ENCODE measurements at places on chromosomes 4 and X.
A peak's percentile ranks its signal among the peaks of the same experiment; 100 is the strongest.

GRCh38 chrX:149374751-149375150 lies 130.4 kb downstream of the IDS start:
- DNase-seq = no peak

DNA sequence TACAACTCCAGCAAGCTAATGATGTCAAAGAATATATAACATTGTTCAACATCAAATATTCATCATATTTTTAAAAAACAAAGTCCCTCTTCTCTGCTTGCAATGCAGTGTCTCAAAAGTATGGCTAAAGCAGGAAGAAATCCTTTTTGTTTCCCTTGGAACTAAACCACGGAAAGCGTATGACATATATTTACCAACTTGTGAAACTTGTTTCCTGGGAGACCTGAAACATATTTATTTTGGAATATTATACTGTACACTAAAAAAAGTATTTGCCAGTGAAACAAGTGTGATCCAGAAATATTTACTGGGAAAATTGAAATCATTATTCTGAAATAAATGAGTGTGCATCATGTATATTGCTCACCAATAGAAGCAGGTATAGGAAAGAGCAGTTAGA lies 156.0 kb upstream of the ANKRD50 start:
- no peak for DNase-seq

DNA sequence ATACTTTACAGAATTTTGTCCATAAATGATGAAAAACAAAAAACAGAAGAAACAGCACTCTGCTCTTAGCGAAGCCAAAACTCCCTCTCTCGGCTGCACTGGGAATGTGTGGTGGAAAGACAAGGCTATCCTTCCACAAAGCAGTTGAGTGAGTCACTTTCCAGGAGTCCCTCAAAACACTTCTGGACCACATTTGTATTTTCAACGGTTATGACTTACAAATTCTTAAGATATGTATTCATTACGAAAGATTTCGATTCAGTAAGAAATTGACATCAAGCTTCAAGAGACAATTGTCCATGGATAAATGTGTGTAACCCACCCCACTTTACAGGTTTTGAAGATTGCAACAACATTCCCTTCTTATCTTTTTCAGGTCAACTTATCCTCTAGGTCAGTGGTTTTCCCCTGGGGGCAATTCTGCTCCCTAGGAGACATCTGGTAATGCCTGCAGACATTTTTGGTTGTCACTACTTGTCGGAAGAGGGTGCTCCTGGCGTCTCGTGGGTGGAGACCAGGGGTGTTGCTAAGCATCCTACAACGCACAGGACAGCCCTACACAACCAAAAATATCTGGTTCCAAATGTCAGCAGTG lies 66.7 kb upstream of the MTNR1A start:
- DNase-seq = peak; percentile 69

- no peak for DNase-seq
Observed at GRCh38 chrX:152992115-152992514, 1.8 kb downstream of the PNMA5 start.

- no peak for DNase-seq
Observed at GRCh38 chr4:58606303-58606702, 1496.1 kb upstream of the IGFBP7 start.

DNA sequence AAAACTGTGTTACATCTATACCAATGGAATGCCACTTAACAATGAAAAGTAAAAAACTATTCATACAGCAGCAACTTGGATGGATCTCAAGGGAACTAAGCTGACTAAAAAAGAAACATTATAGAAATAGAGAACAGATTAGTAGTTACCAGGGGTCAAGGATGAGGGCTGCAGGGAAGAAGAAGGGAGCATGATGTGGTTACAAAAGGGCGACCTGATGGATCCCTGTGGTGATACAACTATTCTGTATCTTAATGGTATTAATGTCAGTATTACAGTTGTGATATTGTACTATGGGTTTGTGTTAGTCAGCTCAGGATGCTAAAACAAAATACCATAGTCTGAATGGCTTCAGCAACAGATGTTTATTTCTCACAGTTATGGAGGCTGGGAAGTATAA lies 190.7 kb downstream of the ZNF674 start:
- DNase-seq = no peak

DNA sequence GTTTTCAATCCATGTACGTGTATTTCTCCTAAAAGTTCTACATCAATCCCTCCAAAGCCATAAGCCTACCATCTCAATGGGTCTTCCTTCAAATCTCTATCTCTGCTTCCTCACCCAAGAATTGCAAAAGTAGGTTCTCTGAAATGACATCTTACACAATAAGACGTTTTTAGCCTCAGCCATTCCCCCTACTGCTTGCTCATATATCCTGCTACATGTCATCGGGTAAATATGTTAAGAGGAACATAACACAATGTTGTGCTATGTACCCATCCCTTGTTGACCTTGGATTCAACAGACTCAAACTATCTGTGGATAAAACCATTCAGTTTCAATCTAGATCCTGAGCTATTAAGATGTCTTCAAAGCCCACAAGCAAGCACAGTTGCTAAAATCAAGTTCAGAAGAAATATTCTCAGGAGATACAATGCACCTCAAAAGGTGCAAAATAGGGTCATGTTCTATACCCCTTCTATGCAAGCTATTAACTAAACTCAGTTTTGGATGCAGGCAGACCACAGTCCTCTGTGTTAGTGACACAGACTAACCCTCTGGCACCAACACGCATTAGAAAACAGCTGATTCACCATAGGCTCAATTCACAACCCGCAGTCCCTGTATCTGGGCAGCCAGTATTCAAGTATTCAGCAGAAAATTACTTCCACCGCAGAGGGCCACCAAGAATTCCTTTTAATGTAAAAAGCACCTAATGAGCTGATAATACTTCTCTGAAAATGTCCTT lies 56.8 kb downstream of the CD99L2 start:
- no peak for DNase-seq

GRCh38 chr4:145797278-145797677 lies 117.3 kb downstream of the C4orf51 start:
- no peak for DNase-seq

DNA sequence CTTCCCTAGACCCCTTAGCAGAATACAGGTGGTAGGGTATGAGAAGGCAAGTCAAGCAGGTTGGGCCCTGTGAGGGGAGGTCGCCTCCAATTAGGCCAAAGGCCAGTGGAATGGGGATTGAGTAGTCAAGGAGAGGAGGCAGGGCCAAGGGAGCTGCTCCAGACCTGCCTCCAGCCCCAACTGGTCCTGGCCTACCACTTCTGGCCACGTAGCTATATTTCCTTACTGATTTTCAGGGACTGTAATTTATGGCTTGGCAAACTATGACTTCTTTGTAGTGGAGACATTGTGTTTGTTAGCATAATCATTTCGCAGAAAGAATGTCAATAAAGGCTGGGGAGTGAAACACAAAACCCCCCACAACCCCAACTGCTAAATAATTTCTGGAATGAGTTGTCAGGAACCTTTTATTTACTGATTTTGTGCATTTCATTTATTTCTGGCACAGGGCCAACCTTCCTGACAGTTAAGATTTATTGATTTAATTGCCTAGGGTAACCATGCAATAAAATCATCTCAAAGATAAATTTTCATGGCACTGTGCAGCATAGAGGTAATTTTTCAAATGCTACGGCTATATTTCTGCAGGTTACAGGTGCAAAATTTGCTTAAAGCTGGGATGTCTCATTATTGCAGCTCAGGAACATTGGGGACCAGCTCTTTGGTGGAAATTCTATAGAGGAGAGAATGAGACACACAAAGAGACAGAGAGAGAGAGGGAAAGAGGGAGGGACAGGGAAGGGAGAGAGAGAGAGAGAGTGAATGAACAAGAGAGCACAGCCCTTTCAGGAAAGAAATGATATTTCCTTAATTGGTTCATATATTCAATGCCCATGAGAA lies 494.9 kb downstream of the IDS start:
- DNase-seq = no peak

DNA sequence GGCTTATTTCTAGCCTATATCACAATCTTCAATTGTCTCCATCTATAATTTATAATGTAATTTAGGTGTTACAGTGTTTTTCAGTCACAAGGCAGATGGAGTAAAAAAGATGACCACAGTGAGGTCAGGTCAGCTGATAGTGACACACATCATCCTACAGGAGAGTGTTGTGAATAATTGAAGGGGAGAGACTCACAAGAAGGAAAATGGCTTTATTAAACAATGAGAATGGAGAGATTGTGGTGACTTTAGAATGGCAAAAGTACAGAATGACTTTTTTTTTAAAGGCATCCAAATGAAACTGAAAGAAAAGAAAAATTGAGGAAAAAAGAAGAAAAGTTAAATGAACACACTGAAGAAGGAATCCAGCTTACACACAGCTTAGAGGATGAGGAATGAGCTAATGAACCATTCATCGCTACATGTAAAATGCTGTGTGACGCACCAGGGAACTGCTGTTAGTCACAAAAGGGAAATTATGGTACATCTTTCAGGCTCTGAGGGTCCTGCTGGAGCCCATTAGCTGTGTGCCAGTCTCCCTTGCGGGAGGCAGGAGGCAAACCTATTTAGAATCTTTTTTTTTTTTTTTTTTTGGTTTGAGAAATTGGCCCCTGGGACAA lies 56.6 kb downstream of the SPRY1 start:
- no peak for DNase-seq

- no peak for DNase-seq
Observed at GRCh38 chrX:118207831-118208453, 91.3 kb upstream of the KLHL13 start.

DNA sequence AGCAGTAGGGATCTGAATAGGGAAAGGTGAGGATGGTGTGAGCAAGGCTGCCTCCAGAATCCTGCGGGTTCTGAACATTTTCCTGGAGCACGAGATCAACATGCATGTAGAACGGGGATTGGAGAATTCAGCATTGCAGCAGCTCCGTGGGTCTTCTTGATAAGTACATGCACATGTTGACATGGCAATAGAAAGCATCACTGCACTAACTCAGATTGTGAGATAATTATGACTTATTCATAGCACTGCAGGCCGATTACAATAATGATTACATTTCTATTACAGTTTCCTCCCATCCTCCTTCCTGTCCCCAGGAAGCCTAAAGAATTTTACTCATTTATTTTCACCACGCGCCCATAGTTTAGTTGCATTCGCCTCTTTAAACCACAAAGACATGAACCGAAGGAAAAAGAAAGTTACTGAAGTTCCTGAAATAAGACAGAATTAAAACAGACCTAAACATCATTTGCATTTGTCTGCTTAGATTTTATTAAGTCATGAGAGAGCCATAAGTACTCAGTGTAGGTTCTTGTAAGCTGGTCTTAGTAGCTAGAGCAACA lies 61.3 kb upstream of the ARX start:
- no peak for DNase-seq

GRCh38 chr4:188819233-188819632 lies 680.0 kb downstream of the TRIML1 start:
- no peak for DNase-seq

GRCh38 chrX:3250966-3251365 lies 95.5 kb downstream of the MXRA5 start:
- no peak for DNase-seq

DNA sequence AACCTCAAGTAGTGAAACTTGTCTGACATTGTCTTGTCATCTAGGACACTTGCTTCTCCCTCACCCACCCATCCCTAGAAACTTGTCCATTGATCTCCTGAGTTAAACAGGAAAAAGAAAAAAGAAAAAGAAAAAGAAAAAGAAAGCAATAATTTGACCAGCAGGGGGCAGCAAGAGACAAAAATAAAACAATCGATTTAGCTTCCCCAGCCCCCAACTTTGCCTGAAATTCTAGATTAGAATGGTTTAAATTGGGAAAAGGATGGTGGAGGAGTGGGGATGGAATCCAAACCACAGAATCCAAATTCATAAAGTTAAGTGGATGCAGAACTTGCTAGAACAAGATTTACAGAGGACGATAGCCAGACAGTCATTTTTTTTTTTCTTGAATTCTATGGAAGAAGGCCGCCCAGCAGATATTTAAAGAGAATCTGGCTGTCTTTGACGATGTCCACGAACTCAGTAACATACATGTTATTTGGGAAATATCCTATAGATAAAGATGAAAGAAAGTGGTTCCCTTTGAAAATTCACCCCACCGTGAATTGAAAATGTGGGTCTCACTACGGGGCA lies 282.9 kb downstream of the USP46 start:
- peak; percentile 32 for DNase-seq

DNA sequence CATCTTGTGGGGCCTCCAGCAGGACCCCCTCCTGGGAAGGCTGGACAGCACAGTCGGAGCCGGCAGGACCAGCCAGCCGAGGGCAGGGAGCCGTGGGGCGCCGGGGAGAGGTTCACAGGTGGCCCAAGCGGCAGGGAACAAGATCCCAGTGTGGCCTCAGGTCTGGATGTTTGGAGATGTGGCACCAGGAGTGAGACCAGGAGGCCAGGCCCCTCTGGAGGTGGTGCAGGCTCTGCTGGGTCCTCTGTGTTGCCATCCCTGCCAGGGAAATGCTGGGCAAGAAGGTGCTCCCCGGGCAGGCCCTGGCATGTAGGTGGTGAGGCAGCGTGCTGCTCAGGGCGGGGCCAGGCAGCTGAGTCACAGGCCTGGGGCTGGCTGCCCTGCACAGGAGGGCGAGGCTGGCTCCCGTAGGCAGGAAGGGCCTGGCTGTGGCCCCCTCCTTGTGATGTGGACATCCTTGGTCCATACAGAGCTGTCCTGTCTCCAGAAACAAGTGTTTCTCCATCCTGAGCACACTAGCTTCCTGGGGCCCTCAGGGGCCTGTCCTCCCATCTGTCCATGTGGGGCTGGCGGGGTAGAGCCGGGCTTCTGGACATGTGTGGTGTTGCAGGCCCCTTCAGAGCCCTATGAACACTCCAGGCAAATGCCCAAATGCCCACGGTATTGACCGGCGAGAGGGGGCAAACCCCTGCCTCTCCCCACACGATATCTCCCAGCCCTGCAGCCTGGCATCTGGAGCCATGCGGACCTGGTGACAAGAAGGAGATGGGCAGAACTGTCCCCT lies 4.8 kb upstream of the HGFAC start:
- peak; percentile 87 for DNase-seq

GRCh38 chr4:24433515-24434214 lies 150.7 kb downstream of the DHX15 start:
- no peak for DNase-seq

GRCh38 chr4:112312610-112313239 lies 15.6 kb downstream of the ALPK1 start:
- DNase-seq = no peak

DNA sequence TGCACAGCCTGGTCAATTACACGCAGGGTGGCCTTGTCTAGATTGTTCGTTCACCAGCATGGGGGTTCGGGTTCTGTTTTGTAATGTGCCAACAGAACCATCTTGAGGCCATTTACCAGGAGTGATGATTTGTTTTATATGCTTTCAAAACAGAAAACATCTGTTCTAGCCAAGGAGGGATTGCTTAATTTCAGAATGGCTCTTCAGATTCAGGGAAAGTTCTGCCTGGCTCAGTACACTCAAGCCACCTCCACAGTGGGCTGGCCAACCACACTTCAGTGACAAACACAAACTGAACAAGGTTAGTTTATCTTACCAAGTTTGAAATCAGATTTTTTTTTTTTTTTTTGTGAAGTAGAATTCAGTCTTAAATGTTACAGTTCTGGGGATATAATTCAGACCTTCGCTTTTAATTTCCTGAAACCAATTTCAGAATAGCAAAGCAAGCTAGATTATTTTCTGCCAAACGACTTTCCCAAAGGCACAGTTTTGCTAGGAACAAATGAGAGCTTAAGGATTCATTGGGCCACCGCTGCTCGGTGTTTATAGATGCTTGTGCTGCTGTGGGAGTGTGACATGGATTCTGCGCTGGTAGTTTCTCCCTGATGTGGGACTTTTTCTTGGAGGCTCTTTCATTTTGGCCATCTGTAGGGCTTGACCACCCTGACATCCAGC lies 23.4 kb downstream of the SMS start:
- no peak for DNase-seq

GRCh38 chrX:84487365-84488353 lies 14.6 kb downstream of the HDX start:
- no peak for DNase-seq

GRCh38 chrX:56615282-56615681 lies 51.9 kb downstream of the UBQLN2 start:
- no peak for DNase-seq
